ENCODE measurements at places on chromosomes 3 and 15.

DNA sequence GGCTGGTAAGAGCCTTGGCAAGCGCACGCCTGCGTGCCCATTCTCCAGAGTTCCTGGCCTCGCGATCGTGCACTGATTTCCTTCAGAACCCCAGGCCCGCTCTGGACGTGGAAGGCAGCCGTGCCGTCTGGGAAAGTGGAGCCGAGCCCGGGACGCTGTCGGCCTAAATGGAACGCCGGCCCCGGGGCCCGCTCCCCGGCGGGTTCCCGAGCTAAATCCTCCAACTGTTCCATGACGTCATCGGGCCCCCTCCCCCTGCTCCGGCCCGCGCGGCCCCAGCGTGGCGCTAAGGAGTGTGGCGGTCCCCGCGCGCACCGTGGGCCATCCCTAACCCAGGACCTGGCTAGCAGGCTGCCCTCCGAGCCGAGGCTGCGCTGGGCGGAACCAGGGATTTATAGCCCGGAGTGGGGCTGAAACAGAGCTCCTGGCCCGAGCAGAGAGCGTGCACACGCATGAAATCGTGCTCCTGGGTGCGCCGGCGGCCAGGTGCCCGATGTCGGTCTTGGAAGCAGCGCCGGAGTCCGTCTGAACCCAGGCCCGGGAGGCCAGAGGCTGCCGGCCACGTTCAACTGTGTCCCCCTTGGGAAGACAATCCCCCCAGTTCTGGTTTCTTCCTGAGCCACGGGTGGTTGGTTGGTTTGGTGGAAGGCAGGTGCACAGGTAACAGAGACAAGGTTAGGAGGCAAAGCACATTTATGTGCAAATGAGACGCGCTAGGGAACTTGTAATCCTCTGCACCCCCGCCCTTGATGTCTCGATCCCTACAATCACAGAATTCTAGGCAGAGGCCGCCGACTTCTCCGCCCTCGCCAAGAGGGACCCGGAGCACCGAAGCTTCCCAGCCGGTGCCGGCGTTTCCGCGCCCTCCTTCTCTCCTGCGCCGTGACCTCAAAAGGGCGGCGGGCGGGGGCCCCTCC is 84.9 kb upstream of the ETV5 start:
- peak; percentile 31 for DNase-seq
- no peaks in the 10 kb centered on the region for H3K36me3 ChIP-seq
- H3K27ac ChIP-seq: no peak overlapping the region
- H3K27me3 ChIP-seq: peaks cover 75% of the 10 kb centered on the region
- H3K4me3 ChIP-seq: peak overlapping the region; percentile 67

DNA sequence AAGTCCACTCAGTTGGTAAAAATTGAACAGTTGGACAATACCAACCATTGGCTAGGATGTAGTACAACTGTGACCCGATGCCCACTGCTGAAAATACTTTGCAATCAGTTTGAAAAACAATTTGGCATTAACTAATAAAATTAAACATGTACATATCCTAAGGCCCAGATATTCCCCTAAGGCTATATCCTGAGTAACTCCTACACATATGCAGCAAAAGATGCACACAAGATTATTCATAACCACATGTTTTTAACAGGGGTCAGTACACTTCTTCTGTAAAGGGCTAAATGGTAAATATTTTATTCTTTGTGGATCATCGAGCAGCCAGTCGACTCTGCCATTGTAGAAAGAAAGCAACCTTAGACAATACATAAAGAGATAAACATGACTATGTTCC is 116.3 kb downstream of the MEX3B start:
- no peaks in the 10 kb centered on the region for H3K36me3 ChIP-seq
- H3K4me1 ChIP-seq: no peaks in the 10 kb centered on the region
- no peak for DNase-seq
- no peak overlapping the region for H3K27ac ChIP-seq
- no peak overlapping the region for H3K4me3 ChIP-seq

DNA sequence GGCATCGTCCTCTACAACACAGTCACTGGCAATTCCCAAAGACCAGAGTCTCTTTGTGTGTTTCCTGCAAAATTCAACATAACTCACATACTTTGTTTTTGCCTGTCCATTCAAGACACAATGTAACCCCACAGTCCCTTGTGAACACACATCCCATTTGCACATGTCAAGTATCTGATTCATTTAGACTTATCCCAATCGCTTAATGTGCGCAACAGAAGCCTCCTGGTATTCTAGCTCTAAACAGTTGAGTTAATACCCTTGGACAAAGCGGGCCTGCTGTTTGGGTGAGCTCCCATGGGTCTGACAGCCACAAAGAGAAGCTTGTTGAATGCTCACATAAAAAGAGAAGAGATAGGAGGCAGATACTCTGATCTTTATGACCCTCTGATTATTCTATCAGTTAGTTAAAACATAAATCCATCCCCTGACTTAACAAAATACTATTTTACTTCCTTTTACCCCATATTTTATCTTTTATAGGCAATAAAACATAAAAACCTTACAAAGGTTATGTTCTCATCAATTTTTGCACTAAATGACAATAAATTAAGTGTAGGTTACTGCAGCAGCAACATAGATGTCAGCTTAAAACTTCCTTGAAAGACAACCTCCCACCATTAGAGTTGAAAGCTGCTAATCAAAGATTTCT is 79.4 kb downstream of the ANXA2 start:
- no peaks in the 10 kb centered on the region for H3K36me3 ChIP-seq
- no peak for DNase-seq

DNA sequence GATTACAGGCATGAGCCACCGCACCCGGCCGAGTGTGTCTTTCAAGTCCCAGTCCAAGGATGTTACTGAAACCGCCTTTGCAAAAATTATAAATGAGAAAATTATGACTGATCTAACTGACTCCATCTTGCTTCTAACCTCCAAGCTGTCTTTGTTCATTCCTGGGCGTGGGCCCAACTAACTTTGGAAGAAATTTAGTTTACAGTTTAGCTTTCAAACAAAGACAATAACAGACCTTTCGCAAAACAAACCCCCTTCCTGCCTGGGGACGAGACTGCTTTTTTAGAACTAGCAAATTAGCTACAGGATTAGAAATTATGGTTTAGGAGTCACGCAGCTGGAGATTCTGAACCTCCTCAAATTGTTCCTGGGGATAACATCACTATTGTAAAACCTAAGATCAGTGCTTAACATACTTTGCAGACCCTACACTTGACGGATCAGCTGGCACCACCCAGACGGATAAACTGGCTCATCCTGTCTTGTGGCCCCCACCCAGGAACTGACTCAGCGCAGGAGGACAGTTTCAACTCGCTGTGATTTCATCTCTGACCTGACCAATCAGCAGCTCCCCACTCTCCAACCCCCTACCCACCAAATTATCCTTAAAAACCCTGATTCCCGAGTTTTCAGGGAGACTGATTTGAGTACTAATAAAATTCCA is 23.8 kb downstream of the NANOGP8 start:
- H3K4me3 ChIP-seq: no peak overlapping the region
- peak overlapping the region; percentile 16 for H3K27ac ChIP-seq
- no peaks in the 10 kb centered on the region for H3K27me3 ChIP-seq
- H3K36me3 ChIP-seq: no peaks in the 10 kb centered on the region
- H3K4me1 ChIP-seq: peaks cover 17% of the 10 kb centered on the region

DNA sequence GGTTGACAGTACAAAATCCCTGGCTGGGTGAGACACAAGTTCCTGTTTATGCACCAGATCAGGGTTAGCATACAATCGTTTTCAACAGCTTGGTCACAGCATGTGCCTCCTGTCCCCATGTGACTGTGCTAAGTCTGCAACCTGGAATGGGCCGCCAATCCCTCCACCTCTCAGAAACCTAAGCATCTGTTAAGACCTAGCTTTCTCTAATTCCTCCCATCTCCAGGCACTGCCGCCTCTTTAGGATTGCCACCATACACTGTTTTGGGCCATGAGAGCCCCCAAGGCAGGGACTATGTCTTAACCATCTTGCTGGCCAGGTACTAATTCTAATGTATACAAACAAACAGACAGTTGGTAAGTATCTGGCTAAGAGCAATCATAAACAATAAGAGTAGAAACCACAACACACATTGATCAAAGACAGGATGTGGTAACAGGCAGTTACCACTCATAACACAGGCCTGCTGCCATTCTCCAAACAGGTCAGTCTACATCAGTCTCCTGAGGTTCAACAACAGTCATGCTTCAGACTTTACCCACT is 25.6 kb downstream of the SEC22C start:
- peaks cover 10% of the 10 kb centered on the region for H3K36me3 ChIP-seq
- H3K27ac ChIP-seq: no peak overlapping the region
- no peak overlapping the region for H3K4me3 ChIP-seq
- DNase-seq: no peak
- H3K4me1 ChIP-seq: no peaks in the 10 kb centered on the region

GRCh38 chr3:133674290-133674919 is 12.7 kb upstream of the TOPBP1 start:
- H3K4me1 ChIP-seq: peaks cover 12% of the 10 kb centered on the region
- peaks cover 4% of the 10 kb centered on the region for H3K27me3 ChIP-seq
- no peak overlapping the region for H3K27ac ChIP-seq
- H3K4me3 ChIP-seq: peak overlapping the region; percentile 56
- DNase-seq: peak; percentile 66
- no peaks in the 10 kb centered on the region for H3K36me3 ChIP-seq

Data from H1 (cell line).